Stimulated activated CD8-positive, alpha-beta memory T cell treated with anti-CD3 and anti-CD28 coated beads, Interleukin-4, amount 100 ng/mL, for 1 hour (primary cell): ENCODE measurements at places on chromosomes 6 and 20.

DNA sequence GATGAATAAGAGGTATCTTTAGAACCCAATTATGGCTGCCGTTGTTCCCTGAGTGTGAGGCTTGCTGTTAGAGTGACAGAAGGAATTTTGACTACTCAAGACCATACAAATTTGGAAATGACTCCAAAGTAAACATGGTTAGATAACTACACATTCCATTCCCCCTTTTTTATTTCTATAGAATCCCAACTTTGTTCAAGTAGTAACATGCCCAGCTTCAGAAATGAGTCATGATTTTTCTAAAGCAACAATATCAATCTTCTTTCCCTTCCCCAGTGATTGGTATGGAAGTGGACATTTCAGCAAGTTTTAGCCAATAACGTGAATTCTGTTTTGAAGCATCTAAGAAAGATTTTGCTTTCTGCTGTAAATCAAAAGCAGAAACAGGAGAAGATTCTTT is 37.8 kb downstream of the HCRTR2 start:
- no peak for DNase-seq

GRCh38 chr6:90460051-90460450 is 126.8 kb downstream of the MAP3K7 start:
- no peak for DNase-seq

DNA sequence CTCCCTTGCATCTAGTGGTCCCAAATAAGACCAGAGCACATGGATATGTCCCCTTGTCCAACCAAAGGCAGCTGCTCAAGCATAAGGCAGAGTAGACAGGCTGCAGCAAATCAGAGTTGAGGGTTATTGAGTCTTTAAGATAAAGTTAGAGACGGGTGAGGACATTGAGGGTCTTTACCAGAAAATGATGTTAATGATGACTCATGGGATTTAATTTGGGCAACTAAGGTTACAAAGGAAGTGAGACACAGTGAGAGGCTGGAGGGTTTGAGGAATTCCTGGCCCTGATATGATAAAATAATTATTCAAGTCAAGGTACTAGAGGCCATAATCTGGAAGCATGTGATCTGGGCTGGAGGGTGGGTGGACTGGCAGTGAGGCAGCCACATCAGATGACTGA is 133.6 kb downstream of the ALDH8A1 start:
- DNase-seq: no peak

- DNase-seq: no peak
These were observed 4.2 kb downstream of the FOXC1 start for GRCh38 chr6:1613688-1614447.

DNA sequence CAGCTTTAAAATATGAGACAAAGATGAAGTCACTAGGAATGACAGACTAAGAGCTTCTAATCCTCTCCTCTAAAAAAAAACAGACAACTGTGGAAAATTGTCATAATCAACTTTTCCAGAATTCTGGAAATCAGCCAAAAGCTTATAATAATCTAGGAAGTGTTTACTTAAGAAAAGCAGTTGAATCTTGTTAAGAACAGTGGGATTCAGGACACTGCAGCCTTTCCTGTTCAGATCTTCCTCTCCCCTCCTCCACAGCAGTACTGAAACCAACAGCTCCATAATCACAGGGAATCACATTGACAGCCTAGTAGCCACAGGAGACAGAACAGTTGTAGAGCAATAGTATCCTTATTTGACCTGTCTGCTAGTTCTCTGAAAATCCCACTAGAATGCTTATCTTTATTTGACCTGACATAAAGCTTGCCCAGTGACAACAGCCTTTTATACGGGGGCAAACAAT is 41.6 kb downstream of the IBTK start:
- no peak for DNase-seq

- DNase-seq: no peak
These were observed 37.7 kb upstream of the PXDC1 start for GRCh38 chr6:3789018-3789895.

DNA sequence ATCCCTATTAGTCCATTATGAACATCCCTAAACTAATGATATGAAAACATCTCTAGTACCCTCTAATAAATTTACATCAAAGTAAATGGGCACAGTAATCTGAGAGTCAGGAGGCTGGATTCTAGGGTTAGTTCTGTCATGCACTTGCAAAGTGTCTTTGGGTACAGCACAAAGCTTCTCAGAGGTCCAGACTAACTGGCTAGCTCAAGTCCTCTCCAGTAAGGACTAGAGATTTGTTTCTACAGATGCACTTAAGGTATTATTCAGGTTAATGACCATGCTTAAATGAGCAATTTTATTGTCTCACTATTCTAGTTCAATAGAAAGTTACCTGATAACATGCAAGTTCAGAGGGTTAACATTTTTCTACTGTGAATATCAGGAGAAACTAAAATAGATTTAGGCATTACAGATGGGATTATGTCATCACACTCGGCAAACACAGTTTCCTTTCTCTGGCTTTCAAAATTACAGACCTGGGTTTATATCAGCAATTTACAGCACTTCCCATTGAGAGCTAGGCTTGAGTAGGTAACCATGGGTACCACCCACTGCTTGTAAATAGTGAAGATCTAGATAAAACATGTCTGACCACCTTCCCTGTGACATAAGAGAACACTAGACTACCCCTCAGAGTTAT is 402.9 kb upstream of the RUNX2 start:
- DNase-seq: no peak

DNA sequence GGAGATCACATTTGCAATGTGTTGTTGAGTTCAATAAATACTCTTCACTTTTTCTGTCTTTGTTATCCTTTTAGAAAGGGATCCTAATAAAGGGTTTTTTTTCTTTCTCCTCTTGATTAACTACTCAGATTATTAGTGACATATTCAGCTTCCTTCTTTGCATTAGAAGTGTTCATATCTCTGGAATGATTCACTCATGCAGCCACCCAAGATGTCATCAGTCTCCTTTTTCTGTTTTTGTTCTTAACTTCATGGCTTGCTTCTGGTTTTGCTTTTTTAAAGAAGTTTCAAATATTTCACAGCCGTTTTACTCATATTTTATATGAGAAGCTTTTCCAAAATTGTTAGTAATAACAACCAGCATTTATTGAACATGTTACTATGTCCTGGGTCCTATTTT is 187.6 kb downstream of the TMEM242 start:
- DNase-seq: no peak

DNA sequence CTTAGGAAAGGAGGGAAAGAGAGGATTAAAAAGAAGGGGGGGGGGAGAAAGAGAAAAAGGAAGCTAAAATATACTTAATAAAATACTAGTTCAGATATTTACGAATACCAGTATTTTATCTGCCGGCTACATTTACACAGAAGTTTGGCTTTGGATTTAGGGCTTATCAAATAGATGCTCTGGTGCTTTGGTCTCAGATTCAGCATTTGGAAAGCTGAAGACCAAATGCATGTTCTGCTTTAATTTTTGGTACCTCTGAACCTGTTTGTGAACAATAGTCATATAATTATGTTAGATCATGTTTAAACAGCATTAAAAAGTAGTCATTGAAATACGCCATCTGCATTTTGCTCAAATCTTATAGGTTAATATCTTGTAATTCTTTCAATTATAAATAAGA is 786.0 kb upstream of the CITED2 start:
- DNase-seq: no peak

GRCh38 chr20:11721411-11721810 is 196.3 kb upstream of the BTBD3 start:
- DNase-seq: no peak
